ENCODE measurements at places on chromosomes 7 and 10. TPM values are rescaled to one million over a fixed set of nuclear protein-coding genes. Genes with fewer than 3 reads are reported as not detected.
A peak's percentile ranks its signal among the peaks of the same experiment; 100 is the strongest.

- DNase-seq: no peak
These were observed 15.1 kb downstream of the TMEM60 start for GRCh38 chr7:77783111-77783510.

DNA sequence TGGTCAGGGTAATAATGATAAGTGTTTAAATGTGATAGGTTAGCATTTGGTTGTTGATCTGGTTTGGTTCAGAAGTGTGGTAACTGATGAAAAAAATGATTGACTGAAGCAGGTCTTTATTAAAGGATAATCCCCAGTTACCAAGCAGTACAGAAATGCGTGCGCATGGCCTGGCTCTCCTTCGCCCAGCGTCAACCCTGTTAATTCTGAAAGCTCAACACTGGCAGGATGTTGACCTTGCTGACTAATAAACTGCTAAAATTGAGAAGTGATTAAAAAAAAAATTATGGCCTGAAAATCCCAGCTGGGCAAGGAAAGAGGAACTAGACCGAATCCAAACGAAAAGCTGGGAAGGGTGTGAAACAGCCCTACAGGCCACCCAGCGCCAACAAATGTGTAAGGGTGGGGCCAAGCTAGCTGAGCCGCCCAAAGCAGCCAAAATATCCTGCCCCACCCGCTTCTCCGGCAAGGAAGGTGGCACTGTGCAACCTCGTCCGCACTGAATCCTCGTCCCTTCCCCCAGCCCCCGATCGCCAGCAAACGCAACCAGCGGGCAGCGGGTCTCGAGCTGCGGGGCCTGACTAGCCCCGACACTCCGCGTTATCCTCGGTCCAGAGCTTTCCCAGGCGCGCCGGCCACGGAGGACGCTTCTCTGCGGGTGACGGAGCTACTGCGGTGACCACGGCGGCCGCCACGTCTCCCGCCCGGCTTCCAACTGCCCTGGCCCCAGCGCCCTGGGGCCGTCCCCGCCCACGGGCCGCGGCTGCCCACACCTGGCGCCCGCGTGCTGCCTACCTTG lies 561 bp downstream of the SHTN1 start:
- DNase-seq: no peak

VWDE gene
- polyA plus RNA-seq: 0.13 TPM

DNA sequence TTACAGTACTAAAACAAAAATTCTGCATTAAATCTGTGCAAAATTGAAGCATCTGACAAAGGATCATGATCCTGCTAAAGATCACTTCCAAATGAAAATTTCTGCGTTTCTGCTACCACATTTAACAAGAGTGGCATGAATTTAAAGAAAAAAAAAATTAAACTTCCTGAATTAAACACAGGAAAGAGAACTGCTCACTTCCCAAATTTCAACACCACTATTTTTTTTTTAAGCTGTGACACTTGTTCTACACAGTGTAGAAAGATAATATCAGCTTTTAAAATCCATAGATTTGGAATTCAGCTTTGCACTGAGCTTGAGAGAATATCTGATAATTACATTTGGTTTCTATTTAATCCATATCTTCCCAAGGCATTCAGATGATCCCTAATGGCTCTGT lies 73.6 kb downstream of the EPC1 start:
- no peak for DNase-seq

SPAM1 gene
- polyA plus RNA-seq: not detected

- peak; percentile 89 for DNase-seq
These were observed 96.5 kb downstream of the PFKFB3 start for GRCh38 chr10:6299234-6299633.

DNA sequence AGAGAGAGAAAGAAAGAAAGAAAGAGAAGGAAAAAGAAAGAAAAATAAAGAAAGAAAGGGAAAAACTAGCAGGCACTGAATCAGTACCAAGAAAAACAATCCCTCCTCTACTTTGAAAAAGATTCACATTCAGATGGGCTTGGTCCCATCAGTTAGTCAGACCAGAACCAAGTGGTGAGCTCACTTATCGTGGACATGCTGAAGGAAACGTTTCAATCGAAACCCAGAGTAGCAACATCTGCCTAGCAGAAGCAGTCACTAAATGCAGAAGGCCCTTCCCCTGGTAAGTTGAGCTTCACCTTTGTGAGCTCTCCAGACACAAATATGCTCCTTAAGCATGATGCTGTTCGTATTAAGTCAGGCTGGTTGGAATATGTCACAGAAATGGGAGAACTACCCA lies 167.7 kb downstream of the TRIL start:
- no peak for DNase-seq

DNA sequence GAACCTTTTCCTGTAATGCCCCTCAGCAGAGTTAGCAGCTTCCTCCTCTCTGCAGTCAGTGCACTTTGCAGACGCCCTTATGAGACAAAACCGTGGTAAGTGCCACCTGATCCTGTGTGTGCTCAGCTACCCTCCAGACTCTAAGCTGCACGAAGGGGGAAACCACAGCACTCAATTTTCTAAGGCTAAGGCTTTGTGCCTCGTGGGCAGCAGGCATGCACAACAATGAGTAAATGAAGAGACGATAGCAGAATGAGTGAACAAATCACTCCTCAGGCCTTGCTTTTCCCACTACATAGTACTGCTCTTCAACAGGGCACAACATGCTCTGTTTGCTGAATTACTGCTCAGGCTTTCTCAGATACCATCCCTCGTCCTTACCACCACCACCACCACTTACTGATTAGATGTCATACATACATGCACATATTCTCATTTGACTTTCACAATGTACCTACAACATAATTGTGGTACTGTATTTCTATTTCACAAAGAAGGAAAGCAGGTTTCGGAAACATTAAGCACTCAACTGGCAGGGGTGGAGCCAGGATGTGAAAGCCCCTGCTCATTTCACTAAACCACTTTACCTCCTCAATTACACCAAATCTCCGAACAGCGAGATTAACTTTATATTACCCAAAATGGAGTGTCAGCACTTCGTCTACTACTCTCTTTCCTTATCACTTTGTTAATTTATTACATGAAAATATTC lies 85.4 kb downstream of the ICA1 start:
- no peak for DNase-seq

DNA sequence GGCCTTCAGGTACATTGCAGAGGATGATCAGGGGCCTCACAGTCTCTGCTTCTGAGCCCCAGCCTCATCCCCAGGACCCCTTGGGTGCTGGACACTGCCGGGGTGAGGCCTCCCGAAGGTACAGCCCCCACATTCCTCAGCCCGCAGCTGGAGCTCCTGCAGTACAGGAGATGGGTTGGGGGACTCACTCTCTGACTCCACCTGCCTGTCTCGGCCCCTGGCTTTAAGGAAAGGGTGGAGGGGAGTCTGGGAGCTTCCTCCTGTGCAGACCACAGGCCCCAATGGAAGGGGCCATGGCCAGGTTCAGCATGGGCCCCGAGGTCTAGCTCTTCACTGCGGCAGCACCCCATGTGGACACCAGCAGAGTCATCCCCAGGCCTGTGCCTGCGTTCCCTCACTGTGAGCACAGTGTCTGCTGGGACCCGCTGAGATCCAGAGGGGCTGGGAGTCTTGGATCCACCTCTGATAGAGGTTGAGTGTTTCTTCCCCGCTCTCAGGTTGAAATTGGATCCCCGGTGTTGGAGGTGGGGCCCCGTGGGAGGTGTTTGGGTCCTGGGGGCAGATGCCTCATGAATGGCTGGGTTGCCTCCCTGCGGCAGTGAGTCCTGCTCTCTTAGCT lies 99.9 kb downstream of the PRKAG2 start:
- DNase-seq: no peak

DNA sequence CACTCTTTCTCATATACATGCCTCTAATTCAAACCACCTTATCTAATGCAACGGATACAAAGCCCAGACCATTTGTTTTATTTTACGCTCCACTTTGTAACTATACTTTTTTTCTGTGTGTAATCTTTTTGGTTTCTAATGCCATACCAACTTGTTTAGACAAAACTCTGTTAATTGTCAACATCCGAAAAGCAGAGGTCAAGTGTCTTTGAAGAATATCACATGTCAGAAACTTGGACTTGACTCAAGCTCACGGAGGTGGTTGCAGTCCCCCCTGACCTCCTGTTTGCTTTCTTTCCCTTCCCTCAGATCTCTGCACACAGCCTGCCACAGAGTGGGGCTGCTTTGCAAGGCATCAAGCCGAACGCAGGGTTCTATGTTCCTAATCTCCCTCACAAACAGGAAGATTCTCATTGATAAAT lies 698.9 kb downstream of the PARD3 start:
- DNase-seq: peak; percentile 49

HOXA6 gene
- polyA plus RNA-seq: 0.16 TPM

DNA sequence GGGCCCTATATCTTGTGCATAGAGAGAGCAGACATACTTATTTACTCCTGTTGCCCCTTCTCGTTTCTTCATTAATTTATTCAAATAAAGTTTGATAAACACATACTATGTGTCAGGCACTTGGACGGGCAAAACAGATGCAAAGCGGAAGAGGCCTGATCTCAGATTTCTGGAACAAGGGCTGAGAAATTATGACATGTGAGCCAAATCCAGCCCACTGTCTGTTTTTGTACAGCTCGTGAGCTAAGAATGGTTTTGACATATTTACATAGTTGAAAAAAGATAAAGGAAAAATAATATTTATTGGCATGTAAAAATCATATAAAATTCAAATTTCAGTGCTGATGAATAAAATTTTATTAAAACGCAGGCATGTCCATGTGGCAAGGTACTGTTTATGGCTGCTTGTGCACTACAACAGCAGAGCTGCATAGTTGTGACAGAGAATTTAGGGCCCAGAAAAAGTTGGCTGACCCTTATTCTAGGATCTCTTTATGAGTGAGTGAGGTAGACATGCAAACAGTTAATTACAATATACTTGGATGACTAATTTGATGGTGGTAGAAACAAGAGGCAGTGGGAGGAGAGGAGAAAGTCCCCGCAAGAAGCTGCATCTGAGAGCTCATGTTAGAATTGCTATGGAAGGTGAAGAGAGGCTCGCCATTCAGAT lies 68.1 kb upstream of the ITPRID1 start:
- DNase-seq: no peak

DNA sequence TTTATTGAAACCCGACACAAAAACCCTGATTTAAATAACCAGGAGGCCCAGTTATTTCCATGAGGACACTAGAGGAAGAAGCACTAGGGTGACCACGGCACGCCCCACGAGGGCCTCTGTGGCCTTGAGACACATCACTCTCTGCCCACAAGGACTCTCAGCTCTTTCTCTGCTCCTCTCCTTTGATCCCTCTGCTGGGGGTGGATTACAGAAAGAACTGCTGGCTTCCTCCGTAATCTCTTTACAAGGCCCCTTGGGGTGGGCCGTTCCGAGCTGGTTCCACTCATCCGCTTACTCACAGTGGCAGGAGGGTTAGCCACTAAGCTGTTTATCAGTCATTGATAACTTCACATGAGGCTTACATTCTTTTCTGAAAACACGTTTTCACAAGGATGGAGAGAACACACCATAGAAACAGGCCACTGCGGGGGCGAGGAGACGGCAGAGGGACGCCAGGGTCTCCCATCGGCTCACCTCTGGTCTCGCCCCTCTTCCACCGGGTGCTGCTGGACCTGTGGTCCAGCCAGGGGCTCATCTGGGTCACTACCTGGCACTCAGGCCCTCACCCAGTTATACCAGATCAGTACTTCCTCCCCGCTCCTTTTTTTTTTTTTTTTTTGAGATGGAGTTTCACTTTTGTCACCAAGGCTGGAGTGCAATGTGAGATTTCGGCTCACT lies 17.6 kb upstream of the PFKFB3 start:
- no peak for DNase-seq

DNA sequence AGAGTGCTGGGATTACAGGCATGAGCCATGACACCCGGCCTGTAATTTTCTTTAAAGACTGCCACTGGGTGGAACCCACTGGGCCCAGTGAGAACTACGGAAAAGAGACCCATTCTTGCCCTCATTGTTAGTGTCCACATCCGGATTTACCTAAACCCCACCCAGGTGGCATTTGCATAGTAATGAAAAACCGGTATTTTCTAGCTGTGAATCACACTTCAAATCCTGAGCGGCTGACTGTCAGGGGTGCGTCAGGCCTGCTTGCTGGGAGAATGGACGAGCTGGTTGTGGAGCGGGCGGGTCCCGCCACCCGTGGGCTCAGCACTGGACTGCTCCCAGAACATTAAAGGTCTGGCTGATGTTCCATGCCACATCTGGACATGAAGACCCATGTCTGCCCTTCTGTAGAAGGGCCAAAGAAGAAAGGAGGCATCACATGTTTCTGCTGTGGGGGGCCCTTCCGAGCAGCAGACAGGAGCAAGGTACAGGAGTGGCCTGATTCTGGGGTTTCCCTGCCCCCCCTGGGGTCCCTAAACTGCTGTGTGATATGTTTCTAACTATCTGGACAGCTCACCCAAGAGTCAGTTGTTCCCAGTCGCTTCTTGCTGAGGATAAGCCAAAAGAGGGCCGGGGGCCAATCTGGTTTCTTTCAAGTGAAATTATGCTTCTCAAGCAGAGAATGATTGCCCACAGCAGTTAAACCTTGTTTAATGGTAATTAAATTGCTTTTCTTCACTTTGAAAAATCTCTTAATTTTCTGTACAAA lies 46.4 kb downstream of the KIAA1217 start:
- DNase-seq: peak; percentile 44

DNA sequence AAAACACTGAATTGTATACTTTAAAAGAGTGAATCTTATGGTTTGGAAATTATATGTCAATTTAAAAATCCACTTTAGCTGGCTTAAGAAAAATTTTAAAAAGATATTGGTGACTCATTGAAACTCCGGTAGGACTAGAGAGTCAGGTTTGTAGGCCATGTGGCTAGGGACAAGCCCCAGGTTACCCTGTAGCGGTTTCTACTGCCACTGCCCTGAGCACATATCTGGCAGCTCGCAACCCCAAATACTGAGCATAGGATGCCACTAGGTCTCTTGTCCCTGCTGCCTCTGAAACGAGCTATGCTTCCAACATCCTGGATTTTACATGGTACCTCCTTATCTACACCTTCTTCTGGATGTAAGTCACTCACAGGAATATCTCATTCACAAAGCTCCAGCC lies 1.4 kb upstream of the MGAM2 start:
- no peak for DNase-seq

OPN1SW gene
- 0.80 TPM for polyA plus RNA-seq

HGF gene
- polyA plus RNA-seq: 13.9 TPM

- DNase-seq: no peak
These were observed 8.4 kb upstream of the LRRC61 start for GRCh38 chr7:150314639-150315239.

DNA sequence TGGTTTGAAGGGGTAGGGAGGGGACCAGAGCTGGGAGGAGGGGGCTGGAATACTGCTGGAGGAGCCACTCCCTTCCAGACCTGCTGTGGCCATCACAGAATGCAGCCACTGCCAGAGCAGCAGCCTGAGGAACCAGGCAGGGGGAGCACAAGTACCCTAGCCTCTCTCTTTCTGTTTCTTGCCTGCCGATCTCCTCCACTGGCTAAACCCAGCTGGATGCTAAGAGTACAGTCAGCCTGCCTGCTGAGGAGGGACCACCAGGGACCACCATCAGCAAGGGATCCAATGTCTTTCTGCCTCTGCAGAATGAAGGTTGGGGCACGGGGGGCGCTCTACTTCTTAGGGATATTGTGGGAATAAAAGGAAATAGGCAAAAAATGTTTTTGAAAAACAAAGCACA lies 4.7 kb downstream of the BLVRA start:
- DNase-seq: no peak

- DNase-seq: no peak
These were observed 113.7 kb downstream of the PHTF2 start for GRCh38 chr7:77912293-77912692.

All from hepatocyte (in vitro differentiated cells).